HCEC 1CT (cell line): ENCODE measurements at places on chromosomes 3 and 15.

- peak; percentile 32 for DNase-seq
Measured at GRCh38 chr3:87145553-87145952, 81.6 kb upstream of the CHMP2B start.

GRCh38 chr15:84609818-84610525 lies 9.2 kb downstream of the ZSCAN2 start:
- DNase-seq, result no peak

- no peak for DNase-seq
Measured at GRCh38 chr3:11254876-11255275, 17.3 kb upstream of the ATG7 start.

DNA sequence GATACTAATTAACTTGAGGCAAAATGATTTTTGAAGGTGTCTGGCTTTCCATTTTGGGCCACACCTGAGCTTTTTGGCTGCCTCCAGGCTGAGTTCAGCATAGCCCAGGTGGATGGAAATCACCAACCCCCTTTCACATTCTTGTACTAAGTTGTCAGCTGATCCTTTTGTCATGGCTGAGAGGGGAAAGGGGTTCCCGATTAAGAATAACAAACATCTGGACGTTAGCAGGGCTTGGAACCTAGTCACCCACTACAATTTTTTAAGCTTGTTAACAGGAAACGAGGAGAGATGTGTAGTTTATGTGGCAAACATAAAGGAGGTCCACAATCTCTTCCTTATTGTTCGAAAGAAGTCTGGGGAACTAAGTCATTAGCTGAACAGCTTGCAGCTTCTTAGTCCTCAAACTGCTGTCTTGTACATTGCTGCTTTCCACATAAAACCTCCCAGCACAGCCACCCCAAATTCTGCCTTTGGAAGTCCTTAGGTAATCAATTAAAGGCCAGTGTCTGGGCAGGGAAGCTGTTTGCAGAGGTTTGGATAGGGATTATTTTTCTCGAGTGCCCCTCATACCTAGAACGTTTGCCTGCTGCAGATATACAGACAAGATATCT lies 5.0 kb downstream of the NR2F2 start:
- peak; percentile 56 for DNase-seq

- DNase-seq, result no peak
Measured at GRCh38 chr3:52651592-52651991, 34.1 kb downstream of the PBRM1 start.

DNA sequence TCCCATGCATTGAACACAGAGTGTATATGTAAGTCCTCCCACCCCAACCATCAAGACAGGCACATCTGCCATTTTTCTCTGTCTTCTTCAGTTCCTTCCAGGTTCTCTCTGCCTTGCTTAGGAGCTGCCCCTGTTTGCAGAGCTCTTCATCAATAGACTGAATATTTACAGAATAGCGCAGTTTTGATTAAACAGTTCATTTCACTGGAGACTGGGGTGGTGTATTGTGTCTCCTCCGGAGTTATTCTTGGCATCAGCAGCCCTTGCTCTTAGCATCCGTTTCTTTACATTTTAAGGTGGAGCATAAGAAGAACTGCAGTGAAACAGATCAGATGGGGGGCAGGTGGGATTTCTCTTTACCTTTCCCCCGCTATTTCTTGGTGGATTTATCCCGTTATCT lies 87.7 kb downstream of the LIPC start:
- DNase-seq, result no peak

- DNase-seq, result peak; percentile 93
Measured at GRCh38 chr15:32717426-32718226, at the start of gene GREM1. TSS of gene GREM1 (plus strand) at chr15:32718004. CDS start at chr15:32730691, 12,687 bp downstream.

DNA sequence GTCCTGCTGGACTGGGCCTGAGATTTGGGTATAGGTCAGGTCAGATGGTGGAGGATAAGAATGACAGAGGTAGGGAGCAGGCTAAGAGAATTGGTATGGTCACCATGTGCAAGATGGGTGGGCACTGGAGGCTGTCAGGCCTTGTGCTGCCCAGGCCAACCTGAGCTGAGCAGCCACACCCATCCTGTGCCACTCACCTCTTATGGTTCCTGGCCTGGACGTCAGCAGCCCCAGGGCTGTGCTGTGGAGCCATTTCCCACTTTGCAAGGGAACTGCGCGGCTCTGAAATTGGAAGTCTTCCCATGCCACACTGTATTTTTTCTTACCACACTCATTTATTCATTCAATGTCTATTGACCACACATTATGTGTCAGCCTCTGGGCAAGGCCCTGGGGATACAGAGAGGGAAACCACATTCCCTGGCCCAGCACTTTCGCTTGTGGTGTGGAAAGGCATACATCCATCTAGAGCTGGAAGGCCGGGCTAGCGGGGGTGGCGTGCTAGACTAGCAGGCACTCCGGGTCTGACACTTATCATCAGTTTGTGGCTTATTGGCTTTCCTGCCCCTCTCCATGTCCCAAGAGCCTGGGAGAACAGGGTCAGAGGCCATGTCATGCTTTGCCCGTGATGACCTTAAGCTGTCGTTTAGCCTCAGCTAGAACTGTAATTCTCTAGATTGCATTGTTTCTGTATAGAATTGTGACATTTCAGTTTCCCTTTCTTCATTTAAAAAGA lies 51.1 kb upstream of the POLG start:
- DNase-seq, result no peak

DNA sequence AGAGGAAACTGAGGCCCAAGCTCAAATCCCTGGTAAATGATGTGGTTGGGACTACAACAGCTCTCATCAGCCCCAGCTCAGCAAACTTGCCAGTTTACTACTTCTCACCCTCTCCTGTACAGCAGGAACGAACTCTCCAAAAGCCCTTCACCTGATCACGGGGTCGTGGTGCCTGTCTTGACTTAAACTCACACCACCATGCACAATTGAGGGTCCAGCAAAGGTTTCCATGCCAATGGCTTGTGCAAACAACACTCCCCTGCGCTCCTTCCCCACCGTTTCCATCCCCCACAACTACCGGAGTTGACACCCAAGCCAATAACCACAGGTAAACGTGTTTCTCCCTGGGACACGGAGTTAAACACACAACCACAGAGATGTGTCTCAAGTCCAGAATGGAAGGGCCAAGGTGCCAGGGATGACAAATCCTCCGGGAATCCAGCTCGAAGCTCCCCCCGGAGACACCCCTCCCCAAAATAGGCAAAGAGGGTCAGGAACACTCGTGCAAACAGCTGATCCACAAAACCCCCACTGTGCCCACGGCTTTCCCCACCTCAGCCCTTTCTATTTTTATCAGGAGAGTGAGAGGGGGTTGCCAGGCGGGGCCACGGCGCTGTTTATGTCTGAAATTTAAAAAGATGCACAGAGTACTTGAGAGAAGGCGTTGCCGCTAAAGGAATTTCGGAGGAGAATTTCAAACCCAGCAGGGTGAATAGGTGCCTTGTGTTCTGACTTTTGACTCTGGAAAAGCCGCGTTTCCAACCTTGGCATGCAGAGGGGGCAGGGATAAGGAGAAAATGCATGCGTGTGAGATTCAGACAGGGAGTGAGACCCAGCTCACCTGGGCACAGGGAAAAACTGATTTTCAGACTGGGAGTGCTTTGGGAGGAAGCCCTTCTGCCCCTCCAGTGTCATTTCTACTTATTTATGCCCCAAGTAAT lies 10.6 kb upstream of the ACAN start:
- no peak for DNase-seq

DNA sequence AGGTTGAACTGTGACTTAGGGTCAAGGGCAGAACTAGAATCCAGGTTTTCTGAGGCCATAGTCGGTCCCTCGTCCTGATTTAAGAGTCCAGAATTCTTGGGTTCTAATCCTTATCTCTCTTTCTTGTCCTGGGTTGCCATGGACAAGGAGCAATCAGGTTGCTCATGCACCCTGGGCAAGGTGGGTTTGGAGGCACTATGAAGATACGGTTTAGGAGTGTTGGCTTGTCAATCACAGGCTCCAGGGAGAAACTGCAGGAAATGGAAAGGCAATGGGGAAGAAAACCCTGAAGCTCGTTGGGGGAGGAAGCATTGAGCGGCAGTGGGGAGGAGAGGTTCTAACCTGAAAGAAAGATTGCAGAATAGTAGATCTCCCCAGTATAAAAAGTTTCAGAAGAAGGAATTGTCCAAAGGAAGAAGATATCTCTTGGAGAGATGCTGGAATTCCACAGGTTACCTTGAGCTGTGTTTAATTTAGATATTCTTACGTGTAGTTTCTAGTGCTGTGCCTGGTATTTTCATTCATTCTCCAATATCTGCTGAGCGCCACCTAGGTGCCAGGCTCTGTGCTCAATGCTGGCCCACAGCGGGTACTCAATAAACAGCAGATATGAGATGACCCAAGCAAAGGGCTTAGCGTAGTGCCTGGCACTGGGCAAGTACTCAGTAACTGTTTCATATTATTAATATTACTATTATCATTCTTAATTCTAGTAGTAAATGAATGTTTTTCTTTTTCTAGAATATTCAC lies 2.0 kb downstream of the ACAN start:
- DNase-seq, result no peak

GRCh38 chr15:52294881-52295420 lies 653 bp downstream of the MYO5C start:
- DNase-seq, result no peak
